ENCODE measurements at places on chromosomes 1 and 21. TPM values are rescaled to one million over a fixed set of nuclear protein-coding genes. Genes with fewer than 3 reads are reported as not detected.

Gene NCMAP
- total RNA-seq, result not detected

Gene IGFN1
- total RNA-seq, result 29.1 TPM

Gene DSCAM
- not detected for total RNA-seq

Gene NBPF20
- total RNA-seq, result 1.7 TPM

Gene KCNK1
- total RNA-seq, result not detected

Gene CELA3A
- total RNA-seq, result not detected

Gene LRRC7
- not detected for total RNA-seq

Gene F5
- 0.10 TPM for total RNA-seq

Gene SAMD11
- 434 TPM for total RNA-seq

Gene OR2W3
- not detected for total RNA-seq

Gene AHCTF1
- total RNA-seq, result 33.7 TPM

Gene POU3F1
- total RNA-seq, result not detected

Gene LCE2B
- total RNA-seq, result not detected

Data from G401 (cell line).